ENCODE measurements at places on chromosomes 7 and 10.

DNA sequence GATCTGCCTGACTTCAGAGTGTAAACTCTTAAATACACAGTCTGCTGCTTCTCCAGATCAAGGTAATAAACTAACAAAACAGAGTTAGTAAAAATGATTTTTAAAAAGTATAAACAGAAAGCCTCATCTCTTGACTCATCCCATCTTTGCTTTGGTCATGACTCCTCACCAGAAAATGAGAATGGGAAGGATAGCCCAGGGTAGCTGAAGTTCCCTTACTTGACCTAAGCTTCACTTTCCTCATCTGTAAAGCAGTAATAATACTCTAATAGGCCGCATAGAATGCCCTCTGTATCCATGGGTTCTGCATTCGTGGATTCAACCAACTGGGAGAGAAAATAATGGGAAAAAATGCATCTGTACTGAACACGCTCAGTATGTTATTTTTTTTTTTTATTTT lies 11.3 kb upstream of the SLC25A28 start:
- no peak for DNase-seq

DNA sequence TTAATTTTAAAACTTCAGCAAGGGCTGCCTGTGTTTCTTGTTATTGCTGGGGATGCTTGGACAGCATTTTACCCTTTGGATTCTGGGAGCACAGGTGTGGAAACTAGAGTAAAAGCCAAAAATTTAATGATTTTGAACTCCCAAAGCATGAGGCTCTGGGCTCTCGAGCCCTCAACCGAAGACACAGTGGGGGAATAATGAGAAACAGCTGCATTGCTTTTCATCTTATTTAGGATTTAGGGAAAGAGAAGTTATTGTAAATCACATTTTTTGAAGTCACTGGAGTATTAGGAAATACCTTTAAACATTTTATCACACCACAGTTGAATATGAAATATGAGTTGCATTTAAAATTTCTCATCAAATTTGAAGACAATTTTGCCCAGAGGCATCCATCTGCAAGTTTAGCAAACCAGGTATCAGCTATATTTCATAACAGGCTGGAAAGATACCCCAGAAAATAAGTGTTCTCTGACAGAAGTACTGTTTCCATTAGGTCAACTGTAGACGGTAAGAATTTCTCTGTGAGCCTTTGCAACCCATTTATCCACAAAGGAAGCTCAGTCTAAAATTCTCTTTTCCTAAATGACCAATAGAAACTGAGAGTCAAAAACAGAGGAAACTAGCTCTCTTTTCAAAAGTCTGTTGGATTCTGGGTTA lies 290.6 kb upstream of the PHYHIPL start:
- DNase-seq = no peak

- no peak for DNase-seq
These were observed 101.6 kb downstream of the NKX6-2 start for GRCh38 chr10:132684164-132684891.

DNA sequence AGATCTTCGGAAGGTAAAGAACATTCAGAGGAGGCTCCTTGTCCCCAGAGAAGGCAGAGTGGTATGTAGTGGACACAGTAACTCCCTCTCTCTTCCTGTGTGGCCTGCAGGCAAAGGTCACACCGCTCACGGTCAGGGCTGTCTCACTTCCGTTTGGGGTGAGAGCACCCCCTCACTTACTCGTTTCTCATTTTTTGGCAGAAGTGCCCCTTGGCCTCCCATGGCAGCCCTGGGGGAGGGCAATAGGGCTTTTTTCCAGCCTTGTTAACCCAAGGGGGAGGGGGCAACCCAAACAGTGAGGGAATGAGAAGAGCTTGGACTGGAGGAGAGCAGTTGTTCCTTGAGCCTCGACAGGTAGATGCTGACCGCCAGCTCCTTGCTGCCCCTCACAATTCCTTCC lies 31.8 kb upstream of the SRGN start:
- DNase-seq = no peak

- peak; percentile 40 for DNase-seq
These were observed 6.5 kb upstream of the DENND2A start for GRCh38 chr7:140646931-140647647.

DNA sequence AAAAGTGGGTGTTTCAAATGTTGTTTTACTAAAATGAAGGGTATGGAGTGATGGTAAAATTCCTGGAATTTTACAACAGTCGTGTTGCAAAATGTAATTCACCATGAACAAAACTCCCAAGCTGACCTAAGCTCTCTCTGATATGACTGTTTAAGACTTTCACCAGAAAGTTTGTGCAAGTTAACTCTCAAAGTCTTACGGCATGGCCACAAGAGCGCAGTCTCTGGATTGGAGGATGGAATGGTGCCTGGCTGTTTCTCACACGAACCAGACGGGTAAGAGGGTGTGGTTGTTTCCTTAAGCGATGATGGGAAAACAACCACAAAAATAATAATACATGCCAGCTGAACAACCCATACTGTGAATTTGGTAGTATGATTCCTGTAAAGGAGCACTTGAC lies 662.5 kb downstream of the KCNMA1 start:
- DNase-seq = no peak

DNA sequence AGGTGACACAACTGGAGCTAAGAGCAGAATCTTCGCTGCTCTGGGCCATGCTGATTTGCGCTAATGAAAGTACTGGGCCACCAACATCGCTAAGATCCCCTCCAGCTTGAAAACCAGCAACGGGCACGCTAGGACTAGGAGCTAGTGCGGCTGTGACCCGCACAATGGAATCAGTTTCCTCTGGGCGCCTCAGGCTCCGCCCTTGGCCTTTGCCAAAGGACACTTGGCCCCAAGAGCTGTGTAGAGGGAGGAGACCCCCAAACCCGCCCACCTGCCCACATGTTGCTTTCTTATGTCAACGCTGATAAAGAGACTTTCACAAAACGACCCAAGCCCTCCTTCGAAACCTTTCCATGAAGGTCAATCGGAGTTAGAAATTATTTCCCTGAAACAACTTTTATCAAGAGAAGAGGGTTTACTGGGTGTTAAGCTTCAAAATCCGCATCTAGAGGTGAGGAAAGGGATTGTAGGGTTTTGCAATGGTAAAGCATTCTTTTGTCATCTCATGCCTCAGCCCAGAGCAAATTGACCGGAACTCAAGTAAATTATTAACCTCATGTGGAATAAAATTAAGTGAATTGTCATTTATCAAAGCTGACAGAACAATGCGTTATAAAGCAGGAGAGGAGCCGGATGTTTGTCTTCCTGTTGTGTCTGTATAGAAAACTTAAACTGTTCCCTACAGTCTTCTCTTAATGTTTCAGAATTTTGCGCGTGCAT lies 9.4 kb downstream of the ABCB5 start:
- no peak for DNase-seq

DNA sequence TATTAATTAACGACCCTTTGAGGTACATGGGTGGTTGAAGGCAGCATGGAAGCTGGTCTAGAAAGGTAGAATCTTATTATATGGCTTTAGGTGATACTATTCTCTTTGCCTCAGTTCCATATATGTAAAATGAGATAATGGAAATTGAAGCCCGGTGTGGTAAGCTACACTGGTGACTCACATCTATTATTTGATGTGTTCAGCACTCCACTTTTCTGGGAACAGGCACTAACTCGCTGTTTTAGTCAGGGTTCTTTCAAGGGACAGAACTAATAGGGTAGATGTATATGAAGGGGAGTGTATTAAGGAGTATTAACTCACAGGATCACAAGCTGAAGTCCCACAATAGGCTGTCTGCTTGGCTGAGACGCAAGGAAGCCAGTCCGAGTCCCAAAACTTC lies 4.4 kb upstream of the TRUB1 start:
- no peak for DNase-seq

- DNase-seq = peak; percentile 60
These were observed 630 bp downstream of the RSBN1L start for GRCh38 chr7:77696643-77697534.

GRCh38 chr10:127935071-127935561 lies 28.2 kb downstream of the PTPRE start:
- no peak for DNase-seq

Measured in hematopoietic multipotent progenitor cell treated with erythropoietin and hydrocortisone succinate and interleukin-3 and kit ligand, for 15 days (in vitro differentiated cells).